ENCODE measurements at places on chromosomes 16 and 17. TPM values are rescaled to one million over a fixed set of nuclear protein-coding genes. Genes with fewer than 3 reads are reported as not detected.
A peak's percentile ranks its signal among the peaks of the same experiment; 100 is the strongest.

DNA sequence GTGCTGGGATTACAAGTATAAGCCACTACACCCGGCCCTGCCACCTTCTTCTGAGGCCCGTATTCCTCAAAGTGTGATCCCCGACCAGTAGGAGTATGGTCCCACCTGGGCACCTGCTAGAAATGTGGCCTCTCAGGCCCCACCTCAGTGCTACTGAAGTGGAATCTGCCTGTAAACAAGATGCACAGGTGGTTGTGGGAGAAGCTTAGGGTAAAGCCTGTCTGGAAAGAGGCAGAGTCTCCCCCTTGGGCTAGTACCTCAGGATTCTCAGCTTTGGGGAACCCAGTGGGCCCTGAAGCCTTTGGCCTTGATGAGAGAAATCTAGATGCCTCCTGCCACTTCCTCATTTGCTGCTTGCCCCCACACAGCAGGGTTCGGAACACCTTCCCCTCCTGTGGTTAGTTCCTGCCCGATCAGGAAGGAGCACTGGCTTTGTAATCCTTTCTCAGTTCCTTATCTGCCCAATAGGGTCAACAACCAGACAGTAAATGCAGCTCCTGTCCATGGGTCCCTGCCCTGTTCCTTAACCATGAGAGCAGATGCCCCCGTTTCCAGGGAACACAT, 25.2 kb downstream of the TK2 start:
- peaks cover 46% of the 10 kb centered on the region for H3K36me3 ChIP-seq
- peak overlapping the region; percentile 23 for H3K27ac ChIP-seq
- no peak for DNase-seq
- H3K27me3 ChIP-seq, result no peaks in the 10 kb centered on the region
- no peak overlapping the region for H3K4me3 ChIP-seq

- peaks cover 34% of the 10 kb centered on the region for H3K4me1 ChIP-seq
- no peak overlapping the region for H3K4me3 ChIP-seq
- peaks cover 41% of the 10 kb centered on the region for H3K36me3 ChIP-seq
These were observed 4.1 kb downstream of the SYNRG start for GRCh38 chr17:37605081-37605480.

- no peak overlapping the region for H3K4me3 ChIP-seq
- peaks cover 2% of the 10 kb centered on the region for H3K36me3 ChIP-seq
- H3K27ac ChIP-seq, result no peak overlapping the region
- no peak for DNase-seq
These were observed 5.4 kb downstream of the SCPEP1 start for GRCh38 chr17:56983366-56983765.

DNA sequence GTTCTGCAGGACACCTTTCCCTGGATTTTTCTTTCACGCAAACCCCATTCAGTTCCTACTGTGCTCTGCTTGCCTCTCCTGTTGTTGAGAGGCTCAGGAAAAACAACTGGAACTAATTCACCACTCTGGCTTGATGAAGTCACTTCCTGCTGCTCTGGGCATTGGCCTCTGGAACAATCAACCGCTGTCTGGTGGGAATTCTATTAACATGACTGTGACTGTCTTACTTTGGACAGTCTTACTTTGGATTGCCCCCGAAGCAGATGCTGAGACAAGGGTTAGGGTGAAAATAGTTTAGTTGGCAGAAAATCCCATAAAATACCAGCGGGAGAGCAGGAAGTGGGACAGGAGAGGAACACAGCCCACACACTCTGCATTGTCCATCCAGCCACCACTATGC, 90.0 kb upstream of the HSBP1 start:
- no peak overlapping the region for H3K4me3 ChIP-seq
- no peak for DNase-seq
- H3K36me3 ChIP-seq, result no peaks in the 10 kb centered on the region
- H3K4me1 ChIP-seq, result no peaks in the 10 kb centered on the region

GNGT2 gene
- total RNA-seq, result not detected
